ENCODE measurements at places on chromosomes 3 and 15. TPM values are rescaled to one million over a fixed set of nuclear protein-coding genes. Genes with fewer than 3 reads are reported as not detected.

STARD9 gene
- 1.7 TPM for total RNA-seq

C3orf52 gene
- total RNA-seq = 9.3 TPM

HGD gene
- 1.7 TPM for total RNA-seq

GOLGA6A gene
- under 0.01 TPM for total RNA-seq

PLA2G4E gene
- not detected for total RNA-seq

CD276 gene
- total RNA-seq = 102 TPM

ZNF860 gene
- total RNA-seq = 0.85 TPM

LRRFIP2 gene
- 71.7 TPM for total RNA-seq

CTXN2 gene
- not detected for total RNA-seq

TMCO5A gene
- total RNA-seq = not detected

CCK gene
- 5.1 TPM for total RNA-seq

GPR62 gene
- total RNA-seq = not detected

PCLAF gene
- 5.6 TPM for total RNA-seq

TRIM71 gene
- total RNA-seq = not detected

GUCA1C gene
- not detected for total RNA-seq

AADACL2 gene
- not detected for total RNA-seq

IDH3A gene
- total RNA-seq = 81.1 TPM

TGM5 gene
- total RNA-seq = not detected

SEMA3F gene
- total RNA-seq = 1.7 TPM

P2RY14 gene
- total RNA-seq = under 0.01 TPM

RLBP1 gene
- not detected for total RNA-seq
